Activated CD8-positive, alpha-beta T cell treated with anti-CD3 and anti-CD28 coated beads for 36 hours (primary cell): ENCODE measurements at places on chromosomes 6 and 20.

- DNase-seq: no peak
These were observed 56.5 kb upstream of the FNDC1 start for GRCh38 chr6:159112714-159113113.

DNA sequence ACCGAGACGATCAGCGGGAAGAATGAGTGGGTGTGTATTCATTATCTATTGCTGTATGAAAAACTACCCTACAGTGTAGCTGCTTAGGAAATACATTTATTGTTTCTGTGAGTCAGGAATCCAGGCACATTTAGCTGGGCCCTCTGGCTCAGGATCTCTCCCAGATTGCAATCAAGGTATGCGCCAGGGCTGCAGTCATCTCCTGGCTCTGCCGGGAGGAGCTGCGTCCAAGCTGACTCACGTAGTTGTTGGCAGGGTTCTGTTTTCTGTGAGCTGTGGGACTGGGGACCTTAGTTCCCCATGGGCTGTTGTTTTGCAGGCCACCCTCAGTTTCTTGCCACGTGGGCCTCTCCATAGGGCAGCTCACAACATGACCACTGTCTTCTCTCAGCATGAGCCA lies 68.2 kb upstream of the FUCA2 start:
- no peak for DNase-seq

DNA sequence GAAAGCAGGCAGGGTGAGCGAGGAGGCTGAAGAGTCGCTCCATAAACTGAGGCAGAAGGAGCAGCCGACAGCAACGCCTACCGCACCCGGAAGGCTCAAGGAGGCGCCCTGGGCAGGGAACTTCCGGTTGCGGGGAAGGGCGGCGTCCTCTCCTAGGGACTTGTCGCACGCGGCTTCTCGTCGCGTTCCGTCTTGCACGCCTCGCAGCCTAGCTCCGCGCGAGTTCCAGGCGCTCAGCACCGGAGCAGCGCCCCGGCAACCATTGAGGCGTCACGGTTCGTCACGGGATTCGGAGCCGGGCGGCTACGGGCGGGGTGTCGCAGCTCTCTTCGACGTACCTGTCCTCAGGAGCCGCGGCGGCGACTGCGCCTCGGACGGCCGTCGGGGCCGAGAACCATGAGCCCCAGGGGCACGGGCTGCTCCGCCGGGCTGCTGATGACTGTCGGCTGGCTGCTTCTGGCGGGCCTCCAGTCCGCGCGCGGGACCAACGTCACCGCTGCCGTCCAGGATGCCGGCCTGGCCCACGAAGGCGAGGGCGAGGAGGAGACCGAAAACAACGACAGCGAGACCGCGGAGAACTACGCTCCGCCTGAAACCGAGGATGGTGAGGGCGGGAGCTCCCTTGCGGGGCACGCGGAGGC lies at the start of gene SPACA1:
Gene SPACA1, plus strand, starts transcription at position 332 of the 641 bp plus-strand sequence. Its CDS starts 65 bp downstream, at position 397.
- DNase-seq: no peak

DNA sequence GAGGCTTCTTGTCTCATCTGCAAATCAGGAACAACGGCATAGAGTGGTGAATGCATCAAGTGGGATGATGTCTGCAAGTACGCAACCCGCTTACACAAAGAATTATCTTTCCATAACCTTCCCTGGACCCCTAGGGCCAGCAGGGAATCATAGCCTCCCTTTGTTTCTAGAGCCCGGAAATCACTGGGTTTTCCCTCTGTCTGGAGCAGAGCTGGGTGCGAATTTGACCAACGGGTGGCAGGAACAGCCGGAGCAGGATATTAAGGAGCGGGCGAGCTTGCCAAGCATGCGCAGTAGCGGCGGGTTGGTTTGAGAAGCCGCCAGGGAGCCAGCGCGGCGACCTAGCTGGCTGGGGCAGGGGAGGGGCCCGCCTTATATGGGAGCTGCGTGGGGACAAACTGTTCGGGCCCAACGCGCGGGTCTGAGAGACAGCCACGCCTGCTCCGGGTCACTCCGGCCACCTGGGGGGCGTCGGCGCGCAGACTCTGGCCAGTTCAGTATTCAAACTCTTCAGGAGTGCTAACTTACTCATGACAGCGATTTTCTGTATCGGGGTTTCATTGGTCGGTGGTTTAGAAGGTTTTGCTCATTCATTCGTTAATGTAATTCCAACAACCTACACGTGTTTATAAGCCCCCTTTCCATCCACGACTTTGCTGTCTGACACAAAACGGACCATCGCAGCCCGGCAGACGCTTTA lies 1.6 kb upstream of the KIF16B start:
- DNase-seq: peak; percentile 78

GRCh38 chr6:150999107-150999506 lies 133.6 kb downstream of the MTHFD1L start:
- DNase-seq: no peak

DNA sequence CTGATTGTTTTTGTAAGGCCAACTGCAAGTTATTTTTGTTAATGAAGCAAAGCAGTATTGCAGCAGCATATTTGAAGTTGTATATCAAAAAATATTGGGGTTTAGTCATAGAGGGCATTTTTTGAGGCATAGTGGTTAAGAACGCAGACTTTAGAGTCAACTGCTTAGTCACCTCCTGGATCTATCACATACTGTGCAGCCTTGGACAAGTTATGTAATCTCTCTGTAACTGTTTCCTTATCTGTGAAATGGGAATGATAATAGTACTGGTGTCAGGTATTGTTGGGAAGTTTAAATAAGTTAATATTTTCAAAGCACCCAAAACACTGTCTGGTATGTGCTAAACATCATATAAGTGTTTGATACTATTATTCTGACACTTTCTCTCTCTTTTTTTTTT lies 27.2 kb upstream of the EFHC1 start:
- DNase-seq: no peak

DNA sequence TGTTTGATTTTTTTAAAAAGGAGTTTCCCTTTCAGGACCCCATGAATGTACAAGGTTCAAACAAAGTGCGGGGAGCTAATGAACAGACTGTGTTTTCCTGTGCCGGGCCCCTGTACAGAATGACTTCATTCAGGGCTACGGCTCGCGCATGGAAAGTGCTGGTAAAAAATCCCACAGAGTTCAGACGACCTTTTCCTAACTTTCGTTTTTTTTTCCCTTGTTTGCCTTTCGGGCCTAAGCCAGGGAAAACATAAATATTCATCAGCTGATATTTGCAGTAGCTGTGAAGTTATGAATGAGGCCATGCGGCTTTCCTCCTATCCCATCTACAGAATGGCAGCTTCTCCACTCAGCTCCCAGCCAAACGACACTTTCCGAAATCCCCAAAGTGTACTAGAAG lies 74.0 kb downstream of the HAO1 start:
- no peak for DNase-seq

DNA sequence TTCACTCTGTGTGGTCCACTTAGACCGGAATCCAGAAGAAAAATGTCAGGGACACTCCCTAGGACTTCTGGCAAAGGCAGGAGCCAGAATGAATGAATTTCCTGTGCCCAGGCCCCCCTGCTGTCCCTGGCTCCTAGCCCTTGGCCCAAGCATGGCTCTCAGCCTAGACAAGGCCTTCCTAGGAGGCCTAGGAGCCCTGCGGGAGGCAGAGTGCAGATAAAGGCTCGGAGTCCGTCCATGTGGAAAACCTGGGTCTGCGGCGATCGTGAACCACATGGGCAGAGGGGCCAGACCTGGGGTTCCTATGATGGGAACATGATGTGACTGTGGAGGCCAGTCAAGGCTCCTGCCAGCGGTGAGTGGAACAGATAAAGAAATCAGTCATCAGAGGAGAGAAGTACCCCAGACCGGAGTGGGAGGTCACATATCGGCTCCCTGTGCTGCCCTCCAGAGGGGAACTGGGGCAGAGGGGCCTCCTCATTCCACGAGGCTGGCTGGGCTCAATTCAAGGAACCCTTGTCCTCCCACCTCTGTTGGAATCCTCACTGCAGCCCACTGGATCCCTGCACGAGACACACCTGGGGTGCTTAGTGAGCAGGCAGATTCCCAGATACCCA lies 5.9 kb upstream of the VSTM2L start:
- no peak for DNase-seq

DNA sequence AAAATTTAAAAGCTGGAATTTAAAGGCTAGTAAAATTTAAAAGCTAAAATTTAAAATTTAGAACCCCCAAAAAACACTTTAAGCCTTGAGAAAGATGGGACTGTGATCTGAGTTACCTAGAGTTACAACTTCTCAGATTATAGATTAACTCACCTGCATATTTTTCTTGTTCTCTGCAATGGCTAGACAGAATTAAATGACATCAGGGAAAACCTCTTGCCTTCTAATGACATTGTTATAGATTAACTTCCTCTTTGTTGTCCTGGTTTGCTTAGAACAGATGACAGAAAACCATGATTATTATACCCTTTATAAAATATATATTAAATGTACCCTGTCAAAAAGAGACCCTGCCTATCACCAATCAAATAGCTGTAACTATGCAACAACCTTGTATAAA lies 56.4 kb downstream of the TRDN start:
- no peak for DNase-seq

DNA sequence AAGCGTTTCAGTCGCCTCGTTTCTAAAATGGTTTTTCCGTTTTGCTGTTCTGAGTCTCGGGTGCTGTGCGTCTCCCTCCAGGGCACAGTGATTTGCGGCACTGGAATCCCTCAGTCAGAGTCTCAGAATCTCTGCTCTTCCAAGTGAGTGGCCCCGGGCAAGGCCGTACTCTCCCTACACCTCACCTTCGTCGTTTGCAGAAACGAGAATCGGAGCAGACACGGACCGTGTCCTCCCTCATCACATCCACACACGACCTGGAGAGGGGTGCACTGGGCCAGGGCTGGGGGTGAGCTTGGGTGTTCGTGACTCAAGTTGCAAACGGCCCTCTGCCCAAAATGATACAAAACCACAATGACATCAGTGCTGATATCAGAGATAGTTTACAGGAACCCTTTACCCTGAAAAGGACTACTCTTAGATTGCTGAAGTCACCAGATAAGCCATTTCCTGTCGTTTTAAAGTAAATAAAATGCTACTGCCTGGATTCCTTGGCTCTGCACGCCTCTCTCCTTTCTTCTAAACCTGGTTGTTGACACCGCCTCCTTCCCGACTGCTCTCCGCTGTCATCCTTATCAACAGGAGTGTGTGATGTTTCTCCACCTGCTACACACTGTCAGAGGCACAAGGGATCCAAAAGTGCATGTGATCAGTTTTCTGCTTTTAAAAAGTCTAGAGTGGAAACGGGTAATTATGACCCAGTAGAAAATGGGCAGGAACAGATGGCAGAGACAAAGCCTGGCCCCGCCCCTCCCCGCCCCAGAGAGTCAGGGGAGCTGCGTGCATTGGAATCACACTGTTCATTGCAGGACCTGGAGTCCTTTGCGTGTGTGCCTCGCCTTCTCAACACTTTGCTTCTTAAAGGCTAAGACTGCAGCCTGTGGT lies 38.4 kb downstream of the KIF25 start:
- DNase-seq: no peak

GRCh38 chr6:72084992-72085569 lies 198.7 kb downstream of the RIMS1 start:
- DNase-seq: no peak

DNA sequence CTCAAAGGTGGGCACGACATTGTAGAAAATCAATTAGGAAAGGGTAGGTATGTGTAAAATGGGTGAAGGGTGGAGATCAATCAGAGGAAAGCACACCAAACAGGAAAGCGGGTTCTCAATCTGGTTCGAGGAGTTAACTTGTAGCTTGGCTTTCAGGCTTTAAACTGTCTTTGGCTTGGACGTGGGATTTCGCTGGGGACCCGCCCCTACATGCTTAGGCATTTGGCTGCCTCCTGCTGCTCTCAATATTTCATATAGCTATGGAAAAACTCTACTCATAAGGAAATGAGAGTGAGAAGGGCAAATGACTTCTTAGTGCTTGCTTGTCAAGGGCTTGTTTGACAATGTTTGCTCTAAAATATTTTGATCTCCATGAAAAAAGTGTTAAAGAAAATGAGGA lies 38.1 kb upstream of the PDE7B start:
- no peak for DNase-seq

DNA sequence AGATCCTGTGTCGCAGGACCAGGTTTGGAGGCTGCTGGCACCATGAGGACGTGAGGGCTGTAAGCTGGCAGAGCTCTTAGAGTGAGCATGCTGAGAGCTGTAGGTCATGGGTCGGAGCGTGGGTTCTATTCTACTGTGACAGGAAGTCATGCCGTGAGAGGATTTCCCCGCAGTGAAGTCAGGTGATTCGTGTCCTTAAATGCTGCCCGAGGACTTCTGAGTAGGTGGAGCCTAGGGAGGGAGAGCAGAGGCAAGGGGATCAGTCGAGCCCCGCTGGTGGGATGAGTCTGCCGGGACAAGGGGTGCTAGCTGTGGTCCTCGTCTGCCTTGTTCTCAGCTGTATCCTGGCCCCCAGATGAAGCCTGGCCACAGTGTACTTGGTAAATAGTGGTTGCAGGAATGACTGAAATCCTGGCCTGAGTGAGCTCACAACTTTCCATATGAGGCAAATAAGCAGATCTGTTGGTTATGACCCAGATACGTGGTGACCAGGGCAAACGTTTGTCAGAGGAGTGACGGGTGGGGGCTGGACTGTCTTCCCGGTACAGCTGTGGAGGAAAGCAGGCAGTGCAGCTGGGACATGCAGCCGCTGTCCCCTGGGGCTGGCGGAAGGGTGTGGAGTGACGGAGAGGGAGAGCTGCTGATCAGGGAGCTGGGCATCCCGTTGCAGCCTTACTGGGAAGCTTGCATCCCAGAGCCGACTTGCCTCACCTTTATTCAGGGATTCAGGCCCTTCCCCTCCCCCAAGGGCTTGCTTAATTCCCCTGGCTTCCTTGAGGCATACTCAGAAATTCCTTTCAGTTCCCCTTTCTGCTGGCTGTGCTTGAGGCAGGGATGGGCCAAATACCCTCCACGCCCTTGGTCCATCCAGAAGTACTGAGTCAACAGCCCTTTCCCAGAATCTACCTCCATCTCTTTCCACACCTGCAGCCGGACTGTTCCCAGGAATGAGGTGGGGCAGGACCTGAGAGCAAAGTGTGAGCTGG lies 250.9 kb upstream of the RREB1 start:
- peak; percentile 90 for DNase-seq

GRCh38 chr20:48761023-48761785 lies 66.6 kb downstream of the PREX1 start:
- DNase-seq: peak; percentile 86

GRCh38 chr20:63162206-63162795 lies 53.6 kb downstream of the YTHDF1 start:
- no peak for DNase-seq

DNA sequence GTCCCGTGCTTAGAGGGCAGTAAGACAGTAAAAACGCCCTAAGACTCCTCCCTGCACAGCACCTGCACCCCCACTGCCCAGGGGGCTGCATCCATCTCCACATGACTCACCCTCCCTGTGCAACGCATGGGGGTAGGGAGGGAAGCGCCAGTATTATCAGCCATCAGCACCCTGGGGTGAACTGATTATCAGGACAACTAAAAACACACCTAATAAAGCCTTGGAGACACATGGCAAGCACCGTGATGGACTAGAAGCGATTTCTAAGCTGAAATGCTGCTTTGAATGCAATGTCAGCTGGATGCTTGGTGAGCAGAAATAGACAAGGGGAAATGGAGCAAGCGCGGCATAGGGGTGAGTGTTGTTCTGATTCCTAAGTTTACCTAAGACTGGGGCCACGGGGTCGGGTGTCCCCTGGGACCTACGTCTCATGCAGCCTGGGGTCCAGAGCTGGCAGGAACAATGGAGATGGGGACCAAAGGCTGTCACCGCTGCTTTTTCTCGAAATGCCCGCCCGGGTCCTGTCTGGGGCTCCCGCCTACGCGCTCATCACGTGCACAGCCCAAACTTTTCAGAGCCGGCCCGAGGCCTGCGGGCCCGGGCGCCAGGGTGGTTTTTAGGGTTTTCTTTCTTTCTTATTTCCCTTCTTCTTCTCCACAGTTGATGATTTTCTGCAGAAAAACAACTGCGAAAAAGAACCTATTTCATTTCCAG lies 702 bp upstream of the TNFAIP3 start:
- DNase-seq: peak; percentile 92
